ENCODE measurements at places on chromosomes 3 and 15.

DNA sequence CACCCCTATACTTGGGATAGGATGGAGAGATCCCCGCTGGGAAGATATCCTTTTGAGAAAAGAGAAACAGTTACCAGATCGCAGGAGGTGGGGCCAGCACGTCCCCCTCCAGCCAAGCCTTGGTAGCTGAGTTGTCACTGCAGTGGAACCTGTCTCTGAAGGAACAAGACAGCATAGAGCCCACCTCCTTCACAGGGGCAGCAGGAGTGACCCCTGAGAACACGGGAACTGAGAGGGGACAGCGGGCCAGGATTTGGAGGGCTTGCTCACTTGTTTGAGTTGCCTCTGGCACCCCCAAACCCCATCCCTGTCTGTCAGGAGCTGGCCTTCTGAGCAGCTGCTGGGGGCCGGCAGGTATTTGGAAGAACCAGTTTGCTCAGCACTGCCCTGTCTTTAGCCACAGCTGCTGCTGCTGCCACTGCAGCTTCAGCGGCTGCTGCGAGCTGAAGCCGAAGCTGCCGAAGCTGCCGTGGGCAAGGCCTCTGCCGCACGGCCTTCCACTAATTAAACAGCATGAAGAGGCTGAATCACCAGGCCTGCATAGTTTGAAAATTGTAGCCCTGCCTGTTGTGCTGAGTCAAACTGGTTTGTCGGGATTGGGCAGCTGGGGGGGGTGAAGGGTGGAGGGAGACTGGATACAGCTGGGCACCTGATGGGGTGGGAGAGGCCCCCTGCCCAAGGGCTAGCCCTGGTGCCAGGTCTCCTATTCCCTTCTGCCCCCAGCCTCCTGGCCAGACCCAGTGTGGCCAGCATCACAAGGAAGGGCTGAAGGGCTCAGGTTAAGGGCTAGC lies 4.0 kb downstream of the EPHB3 start:
- DNase-seq = peak; percentile 20

DNA sequence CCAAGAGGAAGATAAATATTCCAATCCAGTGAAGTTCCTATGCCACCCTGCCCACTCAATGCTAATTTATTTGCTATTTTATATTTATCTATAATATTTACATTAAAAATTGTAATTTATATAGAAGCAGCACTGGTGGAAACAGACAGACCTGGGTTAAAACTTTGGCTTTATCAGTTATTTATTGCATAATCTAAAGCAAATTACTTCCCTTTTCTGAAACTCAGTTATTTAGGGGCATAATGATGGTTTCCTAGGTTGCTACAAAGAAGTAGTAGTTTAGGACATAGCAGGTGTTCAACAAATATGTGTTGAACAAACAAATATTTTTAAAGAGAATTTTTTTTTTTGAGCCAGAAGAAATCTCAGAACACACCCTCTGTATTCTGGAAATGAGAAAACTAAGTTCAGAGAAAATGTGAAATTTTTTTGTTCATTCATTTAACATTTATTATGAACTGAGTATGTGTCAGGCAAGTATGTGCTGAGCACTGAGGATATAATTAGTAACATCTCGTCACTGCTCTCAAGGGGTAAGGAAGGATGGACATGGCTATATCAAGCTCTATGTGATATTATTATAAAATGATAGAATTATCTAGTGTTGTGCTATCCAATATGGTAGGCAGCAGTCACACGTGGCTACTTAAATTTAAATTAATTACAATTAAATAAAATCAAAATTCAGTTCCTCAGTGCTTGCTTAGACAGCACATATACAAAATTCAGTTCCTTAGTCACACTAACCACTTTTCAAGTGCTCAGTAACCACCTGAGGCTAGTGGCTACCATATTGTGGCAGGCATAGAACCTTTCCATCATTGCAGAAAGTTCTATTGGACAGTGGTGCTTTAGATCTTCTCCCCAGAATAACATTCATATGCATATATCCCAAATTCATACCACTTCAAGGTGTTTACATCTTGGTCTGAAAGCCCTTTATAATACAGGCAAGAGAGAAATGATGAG lies 7.0 kb upstream of the UBE2Q2 start:
- DNase-seq = no peak

GRCh38 chr15:45549541-45550220 lies 27.1 kb upstream of the SLC30A4 start:
- no peak for DNase-seq

GRCh38 chr15:40877694-40878093 lies 3.7 kb upstream of the RHOV start:
- no peak for DNase-seq

- DNase-seq = no peak
Measured at GRCh38 chr3:101158374-101158773, 162.0 kb downstream of the IMPG2 start.

DNA sequence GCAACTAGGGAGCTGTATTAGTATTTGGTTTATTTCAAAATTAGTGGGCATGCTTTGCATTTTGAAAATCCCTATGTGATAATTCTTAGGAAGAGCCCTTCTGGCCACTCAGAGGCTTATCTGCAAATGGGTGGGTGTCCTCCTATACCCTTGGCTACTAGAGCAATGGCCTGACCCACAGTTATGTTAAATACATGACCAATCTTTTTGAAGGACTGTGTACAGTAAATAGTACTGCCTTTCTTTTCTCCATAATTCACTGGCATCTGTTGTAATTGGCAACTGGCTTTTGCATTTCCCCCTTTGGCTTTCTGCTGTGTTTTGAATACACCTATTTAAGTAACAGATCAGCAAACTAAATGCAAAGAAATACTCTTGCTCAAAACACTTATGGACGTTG lies 175.4 kb downstream of the ANXA2 start:
- no peak for DNase-seq

DNA sequence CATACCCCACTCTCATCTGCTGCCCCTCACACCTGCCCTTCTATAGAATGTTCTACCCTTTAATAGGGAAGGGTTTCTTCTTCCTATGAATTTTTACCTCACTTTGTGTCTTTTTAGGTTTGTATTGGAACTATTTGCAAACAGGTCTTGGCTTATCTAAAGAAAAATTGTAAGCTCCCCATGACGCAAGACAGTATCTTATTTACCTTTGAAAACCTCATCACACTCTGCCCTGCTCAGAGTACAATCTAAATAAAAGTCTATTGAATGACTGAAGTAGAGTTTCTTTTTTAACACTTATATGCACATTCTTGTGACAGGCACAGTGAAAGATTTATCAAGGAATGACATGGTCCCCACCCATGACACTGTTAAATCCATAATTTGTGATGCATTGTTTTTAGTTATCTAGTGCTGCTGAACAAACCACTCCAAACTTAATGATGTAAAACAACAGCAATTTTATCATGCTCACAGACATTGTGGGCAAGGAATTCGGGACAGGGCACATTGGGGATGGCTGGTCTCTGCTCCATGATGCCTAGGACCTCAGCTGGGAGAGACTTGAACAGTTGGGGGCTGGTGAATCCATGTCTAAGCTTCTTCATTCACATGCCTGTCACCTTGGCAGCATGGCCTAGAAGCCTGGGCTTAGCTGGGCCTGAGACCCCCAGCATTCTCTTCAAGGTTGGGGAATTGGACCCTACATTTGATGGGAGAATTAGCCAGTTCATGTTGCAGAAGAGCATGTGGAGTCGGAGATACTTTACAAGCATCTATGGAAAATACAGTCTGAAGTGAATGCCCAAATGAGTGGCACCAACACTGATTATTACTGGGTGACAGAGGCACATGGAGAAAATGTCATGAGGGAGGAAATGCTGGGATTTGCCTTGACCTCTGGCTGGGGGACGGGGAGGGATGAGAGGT lies 252.2 kb upstream of the CTDSPL start:
- DNase-seq = no peak

GRCh38 chr15:70717237-70717793 lies 46.0 kb downstream of the UACA start:
- no peak for DNase-seq

- DNase-seq = no peak
Measured at GRCh38 chr3:72487078-72487765, 361.0 kb downstream of the SHQ1 start.

GRCh38 chr15:83310521-83311456 lies 26.3 kb upstream of the BNC1 start:
- no peak for DNase-seq

DNA sequence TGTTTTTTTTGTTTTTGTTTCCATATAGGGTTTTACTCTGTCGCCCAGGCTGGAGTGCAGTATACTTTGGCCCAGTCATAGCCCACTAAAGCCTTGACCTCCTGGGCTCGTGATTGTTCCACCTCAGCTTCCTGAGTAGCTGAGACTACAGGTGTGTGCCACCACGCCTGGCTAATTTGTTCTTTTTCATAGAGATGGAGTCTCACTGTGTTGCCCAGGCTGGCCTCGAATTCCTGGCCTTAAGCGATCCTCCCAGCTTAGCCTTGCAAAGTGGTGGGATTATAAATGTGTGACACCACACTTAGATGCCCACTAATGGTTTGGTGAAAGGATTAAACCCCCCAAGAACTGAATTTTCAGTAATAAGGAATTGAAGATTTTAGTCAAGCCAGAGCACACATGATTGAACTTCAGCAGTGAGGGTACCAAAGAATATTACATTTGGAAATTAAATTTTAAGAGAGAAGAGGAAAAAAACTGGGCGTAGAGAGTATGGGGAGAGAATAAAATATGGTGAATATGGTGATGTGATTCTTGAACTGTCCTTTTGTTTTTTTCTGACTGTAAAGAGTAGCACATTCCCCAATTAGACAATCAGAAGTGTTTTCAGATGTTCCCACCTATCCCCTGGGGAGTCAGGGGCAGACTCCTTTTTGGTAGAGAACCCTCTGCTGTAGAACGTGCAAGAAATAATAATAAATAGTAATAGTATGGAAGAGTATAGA lies 208.1 kb downstream of the PTPRG start:
- no peak for DNase-seq

DNA sequence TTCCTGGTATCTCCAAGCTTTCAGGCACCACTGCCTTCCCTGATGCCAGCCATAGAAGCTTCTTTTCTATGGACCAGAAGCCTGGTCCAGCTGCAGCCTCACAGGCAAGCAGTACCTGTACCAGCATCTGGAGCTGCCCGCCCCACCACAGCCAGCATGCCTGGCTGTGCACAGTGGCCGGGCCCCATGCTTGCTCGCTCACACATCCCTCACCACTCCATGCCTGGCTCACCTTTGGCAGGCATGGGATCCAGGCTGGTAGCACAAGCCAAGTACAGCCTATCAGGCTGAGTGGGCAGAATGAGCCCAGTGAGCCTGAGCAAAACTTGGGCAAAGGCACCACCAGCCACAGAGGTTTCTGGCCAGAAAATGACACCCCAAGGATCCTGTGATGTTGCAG lies 93.4 kb downstream of the TPRA1 start:
- no peak for DNase-seq

DNA sequence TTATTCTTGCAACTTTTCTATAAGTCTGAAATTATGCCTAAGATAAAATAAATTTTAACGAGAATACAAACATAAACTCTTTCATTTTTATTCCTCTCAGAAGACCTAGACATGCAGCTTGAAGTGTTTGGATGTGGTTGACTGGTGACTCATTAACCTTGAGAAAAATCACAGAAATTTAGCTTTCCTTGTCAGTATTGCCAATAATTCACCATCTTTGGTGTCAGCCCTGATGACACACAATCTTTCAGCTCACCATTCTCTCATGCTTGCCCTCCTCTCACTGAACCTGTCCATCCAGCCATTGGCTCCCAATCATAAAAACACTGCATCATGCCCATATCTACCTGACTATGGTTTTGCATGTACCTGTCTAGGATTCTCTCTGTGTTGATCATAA lies 22.6 kb upstream of the TNFAIP8L3 start:
- no peak for DNase-seq

- no peak for DNase-seq
Measured at GRCh38 chr15:88066636-88067330, 189.8 kb downstream of the NTRK3 start.

- DNase-seq = no peak
Measured at GRCh38 chr15:89377842-89378295, 43.2 kb upstream of the POLG start.

GRCh38 chr15:99142562-99142961 lies 37.7 kb downstream of the SYNM start:
- no peak for DNase-seq

DNA sequence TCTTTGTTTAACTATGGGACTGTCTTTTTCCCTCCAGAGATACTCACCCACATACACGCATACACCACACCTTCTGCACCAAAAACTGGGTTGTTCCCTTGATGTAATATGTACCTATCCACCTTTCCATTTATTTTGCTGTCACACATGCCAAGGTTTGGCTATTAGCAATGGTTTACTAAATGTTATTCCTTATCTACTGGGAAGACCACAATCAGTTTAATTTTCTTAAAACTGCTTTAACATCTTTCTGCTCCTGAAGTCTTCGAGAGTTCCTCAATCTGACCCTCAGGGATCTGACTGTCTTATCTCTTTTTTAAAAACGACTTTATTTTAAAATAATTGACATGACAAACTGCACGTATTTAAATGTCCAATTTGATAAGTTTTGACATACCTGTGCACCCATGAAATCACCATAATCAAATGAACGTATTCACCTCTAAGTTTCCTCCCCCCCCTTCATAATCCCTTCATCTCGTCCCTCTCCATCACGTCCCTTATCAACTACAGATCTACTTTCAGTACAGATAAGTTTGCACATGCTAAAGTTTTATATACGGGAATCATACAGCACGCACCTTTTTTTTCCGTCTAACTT lies 805 bp upstream of the TRPM7 start:
- no peak for DNase-seq

- no peak for DNase-seq
Measured at GRCh38 chr3:170228093-170228766, 6.0 kb downstream of the PRKCI start.

DNA sequence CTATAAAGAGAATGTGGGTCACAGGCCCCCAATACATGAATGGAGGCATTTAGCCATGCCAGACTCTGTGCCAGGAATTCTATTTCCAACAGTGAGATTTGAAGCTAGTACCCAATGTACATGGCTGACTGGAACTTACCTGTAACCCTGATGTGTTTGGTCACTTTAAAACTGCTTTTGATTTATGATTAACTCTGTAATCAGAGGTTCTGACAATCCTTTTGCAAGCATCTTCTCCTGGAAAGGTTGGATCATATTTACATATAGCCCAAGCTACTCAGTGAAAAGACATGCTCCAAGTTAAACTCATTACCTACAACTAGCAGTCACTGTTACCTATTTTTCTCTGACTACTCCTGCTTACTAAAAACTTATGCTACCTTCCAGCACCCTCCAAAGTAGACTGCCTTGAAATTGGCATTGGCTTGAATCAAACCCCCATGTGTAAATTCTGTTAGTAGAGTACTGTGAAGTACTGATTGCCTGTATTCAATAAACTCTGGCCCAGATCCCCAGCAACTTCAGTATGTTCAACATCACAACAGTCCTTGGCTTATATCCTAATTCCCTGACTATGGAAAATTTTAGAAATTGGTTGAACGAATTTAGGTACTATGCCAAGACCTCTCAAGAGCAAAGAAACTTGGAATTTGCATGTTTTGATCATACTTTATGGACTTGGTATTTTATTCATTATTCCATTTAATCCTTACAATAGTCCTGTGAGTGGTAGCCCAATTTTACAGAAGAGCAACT lies 665.6 kb upstream of the NECTIN3 start:
- DNase-seq = no peak

- DNase-seq = no peak
Measured at GRCh38 chr15:42233107-42233506, 25.0 kb upstream of the VPS39 start.

Measured in amygdala (tissue), 56 donors.